CD4-positive, alpha-beta T cell (primary cell): ENCODE measurements at places on chromosomes 13 and 19.

DNA sequence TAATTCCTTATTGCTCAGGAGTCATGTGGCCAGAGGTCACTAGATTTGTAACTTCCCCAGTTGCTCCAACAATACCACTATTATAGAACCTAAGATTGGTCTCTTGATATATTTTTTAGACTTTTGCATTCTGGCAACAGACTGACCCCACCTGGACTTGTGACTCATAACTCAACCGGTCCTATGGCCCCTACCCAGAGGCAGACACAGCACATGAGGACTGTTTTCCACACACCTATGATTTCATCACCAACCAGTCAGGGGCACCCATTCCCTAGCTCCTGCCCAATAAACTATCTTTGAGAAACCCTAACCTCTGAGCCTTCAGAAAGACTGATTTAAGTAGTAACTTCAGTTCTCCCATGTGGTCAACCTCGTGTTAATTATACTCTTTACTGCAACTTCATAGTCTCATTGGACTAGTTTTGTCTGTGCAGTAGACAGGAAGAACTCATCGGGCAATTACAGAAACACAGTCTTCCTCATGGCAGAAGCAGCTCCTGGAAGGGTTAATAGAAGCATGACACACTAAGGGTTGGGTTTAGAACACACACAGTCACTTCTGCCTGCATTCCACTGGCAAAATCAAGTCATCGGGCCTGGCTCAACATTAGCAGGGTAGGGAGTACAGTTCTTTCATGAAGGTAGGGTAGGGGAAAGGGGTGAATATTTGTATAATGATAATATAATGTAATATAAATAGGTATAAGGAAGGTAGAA is 251.8 kb downstream of the UQCRFS1 start:
- DNase-seq: no peak

GRCh38 chr13:46369506-46370277 is 17.4 kb downstream of the RUBCNL start:
- DNase-seq: no peak

DNA sequence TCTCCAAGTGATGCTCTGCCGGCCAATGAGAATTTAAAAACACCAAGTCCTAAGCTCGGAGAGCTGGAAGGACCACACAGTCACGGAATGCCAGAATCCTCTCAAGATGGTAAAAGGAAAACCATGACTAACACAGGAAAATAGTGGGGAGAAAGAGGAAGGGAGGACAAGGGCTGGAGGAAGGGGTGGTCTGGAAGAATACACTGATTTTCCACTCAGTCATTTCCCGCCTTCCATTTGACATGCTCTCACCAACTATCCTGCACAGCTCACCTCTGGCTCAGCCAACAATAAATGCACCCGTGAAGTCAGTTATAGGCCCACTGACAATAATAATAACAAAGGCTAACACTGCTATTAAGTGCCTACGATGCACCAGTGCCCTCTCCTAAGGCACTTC is 31.5 kb downstream of the SLC7A1 start:
- no peak for DNase-seq

DNA sequence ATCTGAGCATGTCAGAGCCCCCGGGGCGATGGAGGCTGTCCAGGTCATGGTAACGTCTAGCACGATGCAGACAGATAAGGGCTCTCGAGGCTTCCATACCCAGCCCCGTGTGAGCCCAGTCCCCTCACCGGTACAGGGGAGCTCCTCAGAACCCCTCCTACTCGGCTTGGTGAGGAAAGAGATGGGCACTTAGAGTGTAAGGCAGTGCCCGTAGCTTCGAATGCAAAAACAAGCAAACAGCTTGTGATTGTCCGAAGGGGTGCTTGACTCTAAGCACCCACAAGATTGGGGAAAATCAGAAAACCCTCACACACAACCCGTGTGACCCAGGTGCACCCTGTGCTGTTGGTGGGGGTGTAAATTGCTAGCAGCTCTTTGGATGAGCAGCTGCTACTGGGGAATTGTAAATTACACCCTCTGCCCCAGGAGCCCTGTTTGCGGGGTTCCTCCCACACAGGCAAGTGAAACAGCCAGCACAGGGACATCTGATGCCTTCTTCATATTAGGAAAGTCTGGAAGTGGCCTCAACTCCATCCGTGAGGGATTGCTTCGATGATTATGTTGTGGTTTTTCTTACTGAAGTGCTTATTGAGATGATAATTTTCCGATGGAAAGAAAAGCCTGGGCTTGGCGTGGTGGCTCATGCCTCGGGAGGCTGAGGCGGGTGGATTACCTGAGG is 918 bp upstream of the PSPN start:
- no peak for DNase-seq

DNA sequence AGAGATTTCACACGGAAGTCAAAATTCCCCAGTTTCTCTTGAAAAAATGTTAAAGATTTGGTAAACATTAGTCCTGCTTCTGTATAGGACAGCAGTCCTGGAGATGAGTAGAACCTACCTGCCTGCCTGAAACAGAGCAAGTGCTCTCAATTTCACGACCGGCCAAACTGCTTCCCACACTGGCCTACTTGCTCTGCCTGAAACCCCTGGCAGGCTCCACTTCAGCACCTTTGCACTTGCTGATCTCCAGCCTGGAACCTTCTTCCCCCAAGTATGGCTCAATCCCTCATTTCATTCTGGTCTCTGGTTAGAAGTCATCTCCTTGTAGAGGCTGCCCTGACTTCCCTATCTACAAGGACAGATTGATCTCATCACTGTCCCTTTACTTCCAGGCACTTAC is 271.4 kb downstream of the DLEU7 start:
- DNase-seq: no peak

DNA sequence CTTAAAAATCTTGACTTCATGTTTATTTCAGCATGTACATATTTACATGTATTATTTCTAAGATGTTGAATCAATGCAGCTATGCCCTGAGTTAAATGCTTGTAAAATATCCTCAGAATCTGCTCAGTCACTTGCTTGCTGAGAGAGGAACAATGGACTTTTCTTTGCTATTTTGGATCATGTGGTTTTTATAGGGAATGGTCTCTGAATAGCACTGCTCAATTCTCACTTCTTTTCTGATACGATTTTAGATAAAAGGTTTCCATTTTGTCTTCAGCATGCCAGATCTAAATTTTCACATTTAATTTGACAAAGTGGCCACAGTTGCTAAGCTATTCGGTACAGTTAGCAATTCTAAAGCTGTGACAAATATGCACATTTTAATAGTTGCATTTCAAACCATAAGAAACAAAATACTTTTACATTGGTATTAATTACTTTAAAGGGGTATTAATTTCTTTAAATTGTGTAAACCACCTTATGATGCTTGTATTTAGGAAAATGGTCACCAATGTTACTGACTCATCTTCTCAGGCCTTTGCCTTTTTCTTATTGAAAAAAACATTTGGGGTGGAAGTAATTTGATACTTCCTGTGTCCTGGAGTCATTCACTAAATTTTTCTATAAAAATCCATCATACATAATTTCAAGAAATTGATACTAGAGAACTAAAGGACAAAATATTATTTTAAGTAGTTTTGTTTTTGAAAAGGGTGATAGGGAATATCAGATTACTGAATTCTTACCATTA is 113.5 kb downstream of the MYO16 start:
- DNase-seq: no peak

DNA sequence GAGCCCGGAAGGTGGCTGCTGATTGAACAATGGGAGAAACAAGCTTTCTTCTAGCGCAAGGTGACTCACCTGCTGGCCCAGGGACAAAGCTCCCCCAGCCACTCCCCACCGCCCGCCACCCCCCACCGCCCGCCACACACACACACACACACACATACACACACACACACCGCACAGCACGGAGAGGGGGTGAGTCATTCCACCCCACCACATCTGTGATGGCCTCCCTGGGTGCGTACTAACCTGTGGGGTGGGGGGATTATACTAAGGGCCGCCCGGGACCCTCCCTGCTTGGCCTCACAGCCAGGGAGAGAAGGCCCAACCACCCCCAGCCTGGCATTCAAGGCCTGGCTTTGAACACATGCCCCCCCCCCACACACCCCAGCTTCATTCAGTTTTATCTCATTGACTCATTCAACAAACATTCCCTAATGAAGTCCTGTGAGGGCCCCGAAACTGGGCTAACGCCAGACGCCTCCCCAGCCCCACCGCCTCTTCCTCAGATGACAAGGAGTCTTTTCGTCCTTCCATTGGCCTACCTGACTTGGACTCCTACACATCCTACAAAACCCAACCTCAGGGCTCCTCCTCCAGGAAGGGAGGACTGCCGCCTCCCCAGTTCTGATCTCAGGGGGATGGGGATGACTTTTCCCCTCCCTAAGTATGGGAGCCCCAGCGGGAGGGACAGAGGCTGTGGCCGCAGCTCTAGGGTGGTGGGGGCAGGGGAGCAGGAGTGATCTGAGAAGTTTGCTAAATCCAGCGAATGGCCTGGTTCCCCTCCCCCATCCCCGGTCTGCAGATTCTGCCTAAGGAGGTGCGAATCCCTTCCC is 5.8 kb upstream of the ONECUT3 start:
- peak; percentile 29 for DNase-seq

DNA sequence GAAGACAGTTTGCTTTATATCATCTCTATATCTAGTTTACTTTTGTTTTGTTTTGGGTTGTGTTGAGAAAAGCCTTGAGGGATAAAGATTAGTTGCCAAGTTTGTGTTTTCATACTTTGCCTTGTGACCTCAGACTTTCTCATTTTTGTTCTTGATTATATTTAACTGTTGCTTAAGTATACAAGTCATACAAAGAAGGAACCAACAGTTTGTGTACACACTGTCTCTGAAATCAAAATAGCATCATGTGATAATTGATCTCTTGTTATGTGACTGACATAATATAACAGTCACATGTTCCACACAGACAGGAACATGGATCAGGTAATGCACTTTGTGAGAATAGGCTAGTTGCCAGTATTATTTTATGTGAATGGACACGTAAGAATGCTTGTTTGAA is 70.8 kb downstream of the SHISA2 start:
- no peak for DNase-seq

- DNase-seq: no peak
Measured at GRCh38 chr13:113554333-113554700, 30.2 kb upstream of the TFDP1 start.

DNA sequence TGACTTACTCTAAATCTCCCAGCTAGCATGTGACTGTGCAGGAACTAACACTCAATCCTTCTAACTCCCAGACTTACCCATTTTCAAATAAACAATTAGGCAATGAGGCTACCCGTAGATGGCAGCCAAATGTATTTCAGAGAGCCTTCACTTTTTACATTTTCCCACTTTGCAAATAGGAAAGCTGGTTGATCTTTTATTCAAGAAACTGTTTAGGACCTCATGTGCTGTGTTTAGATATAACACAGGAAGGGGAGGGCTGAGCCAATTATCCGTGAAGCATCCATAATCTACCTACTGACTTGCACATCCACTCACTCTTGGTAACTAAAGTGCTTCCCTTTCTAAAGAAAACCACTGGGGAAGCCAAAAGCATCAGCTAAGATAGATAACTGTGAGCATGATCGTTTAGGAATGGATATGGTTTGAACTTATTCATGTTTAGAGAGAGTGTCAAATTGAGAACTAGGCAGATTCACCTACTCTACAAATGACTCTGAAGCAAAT is 33.4 kb downstream of the MBNL2 start:
- no peak for DNase-seq

GRCh38 chr19:34096020-34096915 is 76.0 kb upstream of the LSM14A start:
- DNase-seq: peak; percentile 40

DNA sequence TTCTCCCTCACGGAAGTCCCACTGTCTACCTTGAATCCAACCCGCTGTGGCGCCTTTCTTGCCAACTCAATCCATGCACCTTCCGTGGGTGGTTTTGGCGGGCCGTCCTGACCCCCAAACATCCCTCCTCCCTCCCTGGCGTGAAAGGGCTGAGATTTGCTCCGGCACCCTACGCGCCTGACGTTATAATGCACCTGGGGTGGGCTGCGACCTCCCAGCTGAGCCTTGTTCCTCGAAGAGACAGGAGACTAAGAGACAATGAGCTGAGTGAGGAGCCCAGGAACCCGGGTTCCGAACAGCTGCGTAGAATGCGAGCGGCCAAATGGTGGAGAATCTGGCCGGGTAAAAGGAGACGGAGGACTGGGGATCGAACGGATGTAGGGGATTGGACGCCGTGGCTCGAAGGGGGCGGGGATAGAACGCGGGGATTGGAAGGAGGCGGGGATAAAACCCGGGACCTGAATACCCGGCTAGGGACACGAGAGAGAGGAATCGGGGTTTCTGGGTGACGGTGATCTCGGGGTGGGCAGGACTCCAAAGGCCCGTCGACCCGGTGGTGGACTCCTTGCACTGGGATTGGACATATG is at the start of gene CPT1C:
CPT1C (plus strand) TSS at position 461 of the 587 bp plus-strand sequence. CDS start 1,137 bp downstream, outside the sequence.
- no peak for DNase-seq

DNA sequence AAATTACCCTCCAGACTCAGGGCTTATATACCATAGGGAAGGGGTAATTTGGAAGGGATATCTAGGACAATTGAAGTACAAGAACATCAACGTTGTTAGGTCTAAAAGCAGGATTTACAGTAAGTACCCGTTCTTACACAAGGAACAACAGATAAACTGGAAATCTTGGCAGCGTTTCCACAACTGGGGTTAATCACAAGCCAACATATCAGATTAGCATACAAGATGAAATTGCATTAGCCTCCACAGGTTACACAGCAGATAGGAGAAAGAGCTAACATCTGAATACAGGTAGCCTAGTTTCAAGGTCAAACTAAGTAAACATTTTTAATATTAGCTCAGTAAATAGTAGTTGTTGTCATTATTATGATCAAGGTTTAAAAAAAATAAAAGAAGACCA is 1214.0 kb upstream of the PCDH20 start:
- DNase-seq: no peak

GRCh38 chr13:39016787-39017186 is 21.1 kb downstream of the PROSER1 start:
- peak; percentile 32 for DNase-seq

GRCh38 chr13:33280923-33281322 is 4.6 kb downstream of the STARD13 start:
- DNase-seq: no peak

DNA sequence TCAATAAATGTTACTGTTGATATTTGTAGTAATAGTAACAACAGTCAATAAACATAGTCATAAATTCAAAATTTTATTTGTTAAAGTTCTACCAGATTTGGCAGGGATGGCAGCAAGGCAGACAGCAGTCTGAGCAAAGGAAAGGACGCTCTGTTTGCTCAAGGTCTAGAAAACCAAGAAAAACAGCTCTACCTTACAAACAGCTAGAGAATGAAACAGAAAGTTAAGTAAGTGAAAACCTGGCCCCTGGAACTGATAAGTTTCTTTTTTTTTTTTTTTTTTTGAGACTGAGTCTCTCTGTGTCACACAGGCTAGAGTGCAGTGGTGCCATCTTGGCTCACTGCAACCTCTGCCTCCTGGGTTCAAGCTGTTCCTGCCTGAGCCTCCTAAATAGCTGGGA is 27.9 kb downstream of the ENOX1 start:
- DNase-seq: no peak

GRCh38 chr13:66855131-66855530 is 375.0 kb downstream of the PCDH9 start:
- DNase-seq: no peak

GRCh38 chr19:51690454-51691073 is 2.6 kb upstream of the SPACA6 start:
- DNase-seq: peak; percentile 93

DNA sequence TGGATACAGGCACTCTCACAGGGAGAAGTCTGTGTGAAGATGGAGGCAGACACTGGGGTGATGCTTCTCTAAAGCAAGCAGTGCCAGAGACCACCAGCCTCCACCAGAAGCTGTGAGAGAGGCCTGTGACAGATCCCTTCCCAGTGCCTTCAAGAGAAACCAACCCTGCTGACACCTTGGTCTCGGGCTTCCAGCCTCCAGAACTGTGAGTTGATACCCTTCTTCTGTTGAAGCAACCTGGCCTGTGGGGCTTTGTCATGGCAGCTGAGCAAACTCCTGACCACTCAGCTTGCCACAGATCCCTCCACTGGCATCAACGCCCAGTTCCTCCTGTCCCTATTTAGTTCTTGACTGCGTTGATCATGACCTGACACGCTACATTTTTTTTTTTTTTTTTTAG is 29.0 kb downstream of the ELAVL1 start:
- no peak for DNase-seq
